ENCODE measurements at places on chromosomes 1 and 21.

- DNase-seq: no peak
These were observed 398.7 kb downstream of the PLPP3 start for GRCh38 chr1:56180520-56181190.

DNA sequence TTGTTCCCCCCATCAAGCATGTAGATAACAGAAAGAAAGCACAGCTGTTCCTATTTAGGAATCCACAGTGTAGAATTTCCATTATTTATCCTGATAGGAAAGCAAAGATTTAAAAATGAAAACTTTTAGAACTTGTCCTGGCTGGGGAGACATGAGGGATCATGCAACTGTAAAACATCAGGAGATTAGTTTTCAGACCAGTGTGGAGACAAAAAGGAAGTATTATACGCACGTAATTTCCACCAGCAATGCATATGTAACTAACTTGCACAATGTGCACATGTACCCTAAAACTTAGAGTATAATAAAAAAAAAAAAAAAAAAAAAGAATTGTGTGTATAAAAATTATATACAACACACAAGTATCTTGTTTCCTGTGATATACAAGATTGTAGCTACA is 172.4 kb downstream of the NEGR1 start:
- DNase-seq: no peak

DNA sequence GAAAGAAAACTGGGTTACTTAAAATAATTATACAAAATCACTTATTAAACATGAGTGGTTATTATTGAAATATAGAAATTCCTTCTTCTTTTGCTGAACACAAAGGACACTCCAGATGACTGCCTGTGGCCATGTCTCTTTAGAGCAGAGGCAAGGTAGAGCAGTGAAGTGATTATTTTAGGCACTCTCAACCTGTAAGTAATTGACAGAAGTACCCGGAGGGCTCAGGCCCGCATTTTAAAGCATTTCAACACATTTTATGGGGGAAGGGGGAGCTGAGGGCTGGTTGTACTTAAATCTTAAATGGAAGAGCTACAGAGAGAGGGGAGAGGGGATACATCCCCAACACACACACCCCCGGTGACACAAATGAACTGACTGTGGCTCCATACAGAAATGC is 10.2 kb downstream of the OSCP1 start:
- DNase-seq: no peak

- DNase-seq: no peak
These were observed 6.2 kb downstream of the FBXO2 start for GRCh38 chr1:11648039-11648438.

DNA sequence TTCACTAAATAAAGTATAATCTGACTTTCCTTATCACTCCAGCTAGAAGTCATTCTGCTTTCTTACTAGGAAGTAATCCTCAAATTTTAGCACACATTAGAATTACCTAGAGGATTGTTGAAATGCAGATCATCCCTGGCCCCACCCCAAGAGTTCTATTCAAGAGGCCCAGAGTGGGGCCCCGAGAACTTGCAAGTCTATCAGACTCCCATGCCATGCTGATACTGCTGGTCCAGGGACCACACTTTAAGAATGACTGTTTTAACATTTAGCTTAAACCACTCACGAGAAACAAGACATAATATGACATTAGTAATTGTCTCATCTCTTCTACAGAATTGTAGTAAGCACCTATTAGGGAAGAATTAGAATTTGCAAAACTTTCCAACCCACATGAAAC is 7.7 kb upstream of the SYNJ1 start:
- no peak for DNase-seq

GRCh38 chr1:203378556-203379245 is 27.8 kb upstream of the FMOD start:
- no peak for DNase-seq

DNA sequence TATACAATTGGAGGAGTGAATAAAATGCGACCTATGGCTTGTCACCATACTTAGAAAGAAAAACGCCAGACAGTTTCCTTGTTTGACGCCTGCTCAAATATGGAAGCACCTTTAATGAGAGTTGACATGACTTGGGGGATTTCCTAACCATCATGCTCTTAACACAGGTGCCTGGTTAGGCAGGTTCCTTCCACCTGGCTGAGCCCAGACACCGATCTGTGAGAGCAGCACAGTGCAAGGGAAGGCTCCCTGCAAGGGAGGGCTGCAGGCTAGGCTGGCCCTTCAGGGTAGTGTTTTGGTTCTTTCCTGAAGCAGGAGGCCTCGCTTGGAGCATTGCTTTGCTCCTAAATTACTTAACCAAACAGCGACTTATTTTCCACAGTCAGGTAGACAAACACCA is 24.6 kb upstream of the KLHDC8A start:
- no peak for DNase-seq

GRCh38 chr1:163922743-163923201 is 601.0 kb downstream of the NUF2 start:
- no peak for DNase-seq

- DNase-seq: no peak
These were observed 4.3 kb downstream of the LPAR3 start for GRCh38 chr1:84888753-84889152.

DNA sequence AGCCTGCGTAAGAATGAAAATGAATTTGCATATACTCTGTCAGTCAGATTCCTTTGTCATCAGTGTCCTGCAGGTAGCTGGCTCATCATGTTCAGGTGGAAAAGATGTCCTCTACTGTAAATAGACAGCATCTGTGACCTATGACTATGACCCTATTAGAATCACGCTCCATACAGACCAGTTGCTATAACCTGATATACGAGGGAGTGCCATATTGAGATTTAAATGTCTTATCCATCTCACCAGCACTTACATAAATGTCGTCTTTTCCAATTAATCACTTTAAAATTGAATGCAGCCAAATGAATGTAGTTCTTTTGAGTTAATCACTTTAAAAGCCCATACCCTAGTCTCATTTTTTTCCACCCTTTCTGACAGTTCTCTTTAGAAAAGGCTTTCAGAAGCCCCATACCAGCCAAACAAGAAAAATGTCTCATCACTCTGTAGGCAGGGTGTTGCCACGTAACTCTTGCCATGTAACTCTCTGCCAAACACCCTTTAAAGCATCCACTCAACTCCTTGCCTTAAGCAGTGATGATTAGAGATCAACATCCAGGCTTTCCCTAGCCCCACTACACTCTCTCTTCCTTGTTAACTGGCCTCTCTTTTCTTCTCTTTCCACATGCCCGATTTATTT is 26.3 kb downstream of the DNASE2B start:
- DNase-seq: no peak

DNA sequence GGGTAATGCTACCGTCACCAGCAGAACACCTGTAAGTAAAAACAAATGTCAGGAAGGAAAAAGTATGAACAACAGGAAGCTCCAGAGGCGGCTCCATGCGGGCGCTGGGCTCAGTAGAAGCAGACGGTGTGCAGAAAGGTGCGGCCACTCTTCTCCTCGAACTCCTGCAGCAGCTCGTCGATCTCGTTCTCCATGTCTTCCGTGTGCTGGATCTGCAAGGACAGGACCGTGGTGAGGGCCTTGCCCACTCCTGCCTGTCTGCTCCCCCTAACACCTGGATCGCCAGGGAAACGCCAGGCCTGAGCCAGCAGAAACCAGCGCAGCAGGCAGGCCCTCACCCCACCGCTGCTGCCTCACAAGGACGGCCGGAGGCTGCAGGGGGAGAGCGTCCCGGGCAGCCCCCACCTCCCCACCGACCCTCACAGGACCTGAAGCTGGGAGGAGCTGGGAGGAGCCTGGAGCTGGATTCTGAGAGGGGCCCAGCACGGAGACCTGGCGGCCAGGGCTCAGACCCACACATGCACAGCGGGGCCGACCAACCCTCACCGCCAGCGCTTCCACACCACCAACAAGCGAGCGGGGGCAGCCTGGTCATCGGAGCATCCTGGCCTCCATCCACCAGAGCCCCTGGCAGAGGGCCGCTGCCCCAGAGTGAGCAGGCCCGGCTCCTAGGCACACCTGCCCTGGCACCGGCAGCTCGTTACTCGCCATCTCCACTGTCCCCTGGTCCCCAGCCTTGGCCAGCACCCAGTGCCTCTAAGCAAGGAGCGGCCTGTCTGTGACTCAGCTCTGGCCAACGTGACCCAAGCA is 1.7 kb upstream of the TMEM240 start:
- no peak for DNase-seq

DNA sequence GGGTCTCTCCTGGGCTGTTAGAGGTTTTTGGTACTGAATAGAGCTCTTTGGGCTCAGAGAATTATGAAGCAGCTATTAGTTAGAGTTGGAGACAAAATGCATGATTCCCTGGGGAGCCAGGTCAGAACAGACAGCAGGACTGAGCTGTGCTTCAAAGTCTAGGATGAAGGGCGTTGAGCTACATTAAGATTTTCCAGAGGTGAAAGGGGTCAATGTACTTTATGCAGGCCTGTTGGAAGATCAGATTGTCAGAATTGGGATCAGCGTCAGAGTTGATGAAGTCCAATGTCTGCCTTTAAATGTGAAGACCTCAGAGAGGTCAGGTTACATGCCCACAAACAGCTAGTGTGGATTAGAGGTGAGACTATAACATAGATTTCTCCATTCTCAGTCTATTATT is 53.8 kb downstream of the RGS5 start:
- DNase-seq: no peak

GRCh38 chr1:13967707-13968106 is 267.7 kb downstream of the PRDM2 start:
- DNase-seq: no peak

DNA sequence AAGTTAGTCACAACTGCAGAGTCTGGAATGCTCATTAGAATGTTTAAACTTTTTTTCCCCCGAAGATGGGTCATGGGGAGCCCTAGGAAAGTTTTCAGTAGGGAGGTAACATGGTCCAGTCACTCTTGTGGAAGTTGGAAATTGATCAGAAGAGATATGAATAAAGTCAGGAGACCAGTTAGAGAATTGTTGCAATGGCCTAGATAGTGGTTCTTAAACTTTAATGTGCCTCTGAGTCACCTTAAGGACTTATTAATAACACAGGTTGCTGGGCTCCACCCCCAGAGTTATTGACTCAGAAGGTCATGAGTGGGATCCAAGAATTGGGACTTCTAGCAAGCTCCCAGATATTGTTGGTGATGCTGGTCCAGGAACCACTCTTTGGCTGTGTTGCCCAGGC is 3.2 kb upstream of the TFAP2E start:
- no peak for DNase-seq

DNA sequence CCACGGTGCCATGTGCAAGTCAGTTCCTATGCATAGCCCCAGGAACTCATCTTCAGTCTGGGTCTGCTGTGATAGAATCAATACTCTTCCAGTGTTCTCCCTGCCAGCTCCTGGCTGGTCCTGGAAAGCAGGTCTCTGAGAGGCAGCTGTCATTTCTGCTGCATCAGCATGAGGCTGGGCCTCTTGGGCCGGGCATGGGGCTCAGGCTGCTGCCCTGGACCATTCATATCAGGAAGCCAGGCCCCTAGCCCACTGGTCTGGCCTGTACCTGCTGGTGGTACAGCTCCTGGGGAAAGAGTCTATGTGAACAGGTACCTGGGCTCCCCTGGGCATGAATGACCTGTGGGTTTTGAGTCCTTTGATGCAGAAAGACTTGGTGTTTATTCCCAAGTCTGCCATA is 173.6 kb upstream of the CSF3R start:
- no peak for DNase-seq

DNA sequence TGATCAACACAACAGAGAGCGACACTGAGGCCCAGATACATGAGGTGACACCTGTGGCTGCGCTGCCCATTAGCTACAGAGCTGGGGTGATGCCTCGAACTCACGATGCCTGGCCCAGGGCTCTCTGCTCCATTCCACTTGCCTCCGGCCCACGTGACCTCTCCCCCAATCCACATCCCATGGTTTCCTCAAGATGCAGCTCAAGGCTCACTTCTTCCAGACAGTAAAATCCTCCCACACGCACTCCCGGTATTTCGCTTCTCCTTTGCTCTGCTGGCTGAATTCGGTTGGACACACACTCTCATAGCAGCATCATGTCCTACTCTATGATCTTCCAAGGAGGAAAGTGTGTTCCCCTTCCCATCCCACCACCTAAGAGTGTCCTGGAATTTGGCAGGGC is 672.5 kb downstream of the KIF26B start:
- DNase-seq: no peak

GRCh38 chr1:152514715-152515433 is 592 bp downstream of the CRCT1 start:
- no peak for DNase-seq

- DNase-seq: no peak
These were observed 29.6 kb downstream of the TSNAX start for GRCh38 chr1:231557898-231558707.

DNA sequence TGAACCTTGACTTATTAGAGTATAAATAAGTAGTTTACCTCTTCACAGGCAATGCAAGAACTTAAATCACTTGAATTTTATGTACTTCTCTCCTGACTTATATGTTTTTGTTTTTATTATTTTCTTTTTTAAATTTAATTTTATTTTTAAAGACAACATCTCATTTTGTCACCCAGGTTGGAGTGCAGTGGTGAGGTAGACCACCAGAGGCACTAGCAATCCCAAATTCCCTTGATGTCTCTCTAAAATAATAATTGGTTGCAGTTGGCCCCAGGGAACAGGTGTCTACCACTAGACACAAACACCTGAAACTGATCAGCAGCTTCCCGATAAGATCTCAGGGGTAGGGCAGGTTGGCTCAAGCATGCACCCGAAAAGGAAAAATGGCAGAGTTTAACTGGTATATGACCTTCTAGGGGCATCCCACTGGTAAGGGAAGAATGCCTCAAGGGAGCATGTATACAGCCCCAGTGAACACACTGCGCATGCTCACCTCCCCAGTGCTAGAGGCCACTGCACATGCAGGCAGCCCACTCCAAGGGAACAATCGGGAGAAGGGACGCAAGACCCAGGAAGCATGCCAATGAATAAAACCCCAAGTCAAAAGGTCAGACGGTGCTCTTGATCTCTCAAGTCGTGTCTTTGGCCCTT is 14.6 kb downstream of the EXOC8 start:
- DNase-seq: no peak

- no peak for DNase-seq
These were observed 147.9 kb downstream of the KAZN start for GRCh38 chr1:14746393-14746792.

DNA sequence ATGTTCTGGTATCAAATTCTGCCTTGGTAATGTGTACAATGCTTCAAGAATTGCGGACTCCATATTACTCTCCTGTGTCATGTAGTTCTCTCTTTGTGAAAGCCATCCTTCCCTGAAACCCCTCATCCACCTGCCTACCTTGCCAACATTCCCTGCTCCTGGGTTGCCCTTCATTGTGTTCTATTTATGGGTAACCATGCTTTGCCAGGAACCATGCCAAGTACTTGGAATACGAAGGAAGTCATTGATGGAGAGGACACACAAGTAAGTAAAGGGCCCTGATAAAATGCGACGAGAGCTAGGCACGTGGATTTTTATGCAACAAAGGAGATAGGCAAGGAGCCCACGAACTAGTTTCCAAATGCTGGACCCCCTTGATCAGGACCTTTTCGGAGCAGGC is 300.8 kb downstream of the DISC1 start:
- DNase-seq: no peak
